ENCODE measurements at places on chromosomes 13 and 19.

GRCh38 chr19:13076787-13077186 is 25.9 kb downstream of the LYL1 start:
- DNase-seq: no peak

- no peak for DNase-seq
These were observed 21.3 kb upstream of the ZBTB7A start for GRCh38 chr19:4087787-4088679.

DNA sequence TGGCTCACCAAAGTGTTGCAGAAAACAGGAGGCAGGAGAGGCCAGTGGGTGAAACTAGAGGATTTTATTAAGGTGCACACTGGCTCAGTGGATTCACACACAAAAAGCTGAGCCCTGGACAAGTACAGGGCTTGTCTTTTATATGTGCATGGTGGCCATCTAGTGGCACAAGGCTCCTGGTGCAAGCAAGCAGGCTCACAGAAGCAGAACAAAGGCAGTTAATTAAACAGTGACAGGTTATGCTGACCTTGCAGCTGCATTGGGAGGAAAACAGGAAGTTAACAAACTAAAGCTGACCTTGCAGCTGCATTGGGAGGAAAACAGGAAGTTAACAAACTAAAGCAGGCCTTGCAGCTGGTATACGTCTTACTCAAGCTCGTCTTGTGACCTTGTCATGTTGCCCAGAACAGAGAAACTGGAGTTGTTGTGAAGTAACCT is 65.3 kb upstream of the ZNF681 start:
- DNase-seq: no peak

DNA sequence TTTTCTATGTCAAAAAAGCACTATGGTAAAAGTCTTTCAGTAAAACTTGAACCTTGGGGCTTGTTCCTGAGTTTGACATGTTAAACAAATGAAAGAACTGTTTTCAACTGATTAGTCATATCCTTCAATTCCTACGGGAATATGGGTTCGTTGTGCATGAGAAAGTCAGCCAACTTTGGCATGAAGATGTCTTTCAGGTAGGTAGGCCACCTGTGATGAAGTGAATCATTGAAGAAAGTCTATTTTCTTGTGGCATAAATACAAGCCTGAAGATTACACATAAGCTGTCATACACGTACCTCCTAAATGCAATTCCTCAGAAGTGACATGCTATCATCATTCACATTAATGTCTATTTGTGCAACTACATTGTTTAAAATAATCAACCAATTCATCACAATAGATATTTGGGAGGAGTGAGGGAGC is 513.0 kb downstream of the IRS2 start:
- no peak for DNase-seq

DNA sequence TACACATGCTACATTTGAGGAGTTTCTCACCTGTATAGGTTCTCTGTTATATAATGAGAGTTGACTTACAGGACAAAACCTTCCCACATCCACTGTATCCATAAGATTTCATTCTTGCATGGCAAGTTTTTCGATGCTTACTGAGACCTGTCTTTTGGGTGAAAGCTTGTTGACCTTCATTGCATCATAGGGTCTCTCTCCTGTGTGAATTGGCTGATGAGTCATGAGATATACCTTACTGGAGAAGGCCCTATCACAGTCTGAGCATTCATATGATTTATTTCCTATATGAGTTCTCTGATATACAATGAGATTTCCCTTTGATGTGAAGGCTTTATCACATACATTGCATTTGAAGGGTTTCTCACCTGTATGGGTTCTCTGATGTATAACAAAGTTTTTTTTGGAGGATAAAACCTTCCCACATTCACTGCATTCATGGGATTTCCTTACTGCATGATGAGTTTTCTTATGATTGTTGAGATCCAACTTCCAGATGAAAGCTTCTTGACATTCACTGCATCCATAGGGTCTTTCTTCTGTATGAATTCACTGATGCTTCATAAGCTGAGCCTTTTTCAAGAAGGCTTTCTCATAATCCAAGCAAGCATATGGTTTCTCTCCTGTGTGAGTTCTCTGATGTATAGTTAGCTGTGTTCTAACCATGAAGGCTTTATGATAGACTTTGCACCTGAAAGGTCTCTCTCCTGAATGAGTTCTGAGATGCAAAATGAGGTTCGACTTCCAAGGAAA is 25.7 kb downstream of the ZNF577 start:
- no peak for DNase-seq

GRCh38 chr13:36850790-36851438 is 31.9 kb downstream of the RFXAP start:
- no peak for DNase-seq

- DNase-seq: no peak
These were observed 266.3 kb downstream of the DNAJC15 start for GRCh38 chr13:43289470-43290255.

GRCh38 chr19:45171211-45171623 is 6.8 kb downstream of the TRAPPC6A start:
- no peak for DNase-seq

Data from DMS 273 treated with DMSO at 0.1 percent for 48 hours (cell line).